ENCODE measurements at places on chromosomes 12 and 14.
A peak's percentile ranks its signal among the peaks of the same experiment; 100 is the strongest.

DNA sequence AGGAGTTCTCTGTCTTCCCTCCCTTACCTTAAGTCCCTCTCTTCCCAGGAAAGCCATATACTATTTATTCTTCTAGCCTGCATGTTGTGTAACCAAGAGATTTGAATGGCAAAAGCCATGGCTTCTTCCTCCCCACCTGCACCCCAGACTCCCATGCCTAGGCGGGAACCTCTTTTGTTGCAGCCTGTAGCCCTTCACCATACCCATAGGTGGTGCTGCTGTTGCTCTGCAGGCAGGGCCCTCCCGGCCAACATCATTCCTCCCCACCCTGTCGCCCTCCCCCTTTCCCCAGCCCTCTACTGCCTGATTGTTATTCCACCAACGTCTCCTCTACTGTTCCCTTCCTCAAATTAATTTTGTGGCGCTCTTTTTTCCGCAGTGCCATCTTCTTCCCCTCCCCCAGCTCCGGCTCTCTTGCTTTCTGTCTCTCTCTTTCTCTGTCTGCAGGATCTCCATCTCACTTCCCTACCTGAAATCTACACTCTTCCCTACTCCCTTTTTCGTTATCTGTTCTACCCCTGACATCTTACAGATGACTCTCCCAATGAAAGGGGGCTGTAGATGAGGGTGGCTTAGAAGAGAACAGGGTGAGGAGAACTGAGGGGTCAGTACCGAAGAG lies 13.8 kb downstream of the NGDN start:
- DNase-seq: no peak

GRCh38 chr12:52248541-52249461 lies 15.8 kb downstream of the KRT7 start:
- DNase-seq: no peak

DNA sequence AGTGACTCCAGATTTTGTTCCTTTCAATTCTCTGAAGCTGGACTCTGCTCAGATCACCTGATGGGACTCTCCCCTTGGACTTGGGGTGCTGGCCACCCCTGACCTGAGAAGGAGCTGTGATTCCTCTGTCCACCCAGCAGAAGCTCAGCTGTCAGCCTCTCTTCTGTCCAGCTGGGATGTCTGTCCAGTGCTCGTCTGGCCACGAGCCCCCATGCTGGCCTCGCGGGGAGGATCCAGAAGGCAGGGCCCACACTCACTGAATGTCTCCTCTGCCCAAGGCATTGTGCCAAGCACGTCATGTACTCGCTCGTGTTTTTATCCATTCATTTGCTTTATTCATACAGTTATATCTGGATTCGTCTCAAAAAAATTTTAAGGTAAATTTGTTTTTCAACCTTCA lies 14.2 kb upstream of the SLC24A4 start:
- no peak for DNase-seq

GRCh38 chr14:29548948-29549370 lies 378.7 kb downstream of the PRKD1 start:
- DNase-seq: no peak

DNA sequence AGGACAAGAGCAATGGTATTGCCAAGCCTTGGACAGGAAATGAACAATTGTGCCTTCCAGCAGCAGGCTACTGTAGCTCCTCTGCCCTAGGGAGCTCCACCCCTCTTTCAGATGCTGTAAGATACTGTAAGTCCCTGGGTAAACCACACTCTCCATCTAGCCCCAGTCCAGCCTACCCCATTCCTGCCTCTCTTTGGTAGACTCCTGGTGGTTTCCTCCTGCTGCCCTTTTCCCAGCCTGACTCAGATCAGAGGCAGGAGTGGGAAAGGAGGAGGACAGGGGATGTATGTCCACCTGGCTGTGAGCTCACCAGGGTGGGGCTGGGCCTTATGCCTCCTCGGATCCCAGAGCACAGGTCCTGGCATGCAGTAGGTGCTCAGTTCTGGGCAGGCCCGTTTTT lies 174.6 kb downstream of the ESRRB start:
- no peak for DNase-seq

GRCh38 chr12:59084511-59085375 lies 164.4 kb upstream of the LRIG3 start:
- DNase-seq: no peak

DNA sequence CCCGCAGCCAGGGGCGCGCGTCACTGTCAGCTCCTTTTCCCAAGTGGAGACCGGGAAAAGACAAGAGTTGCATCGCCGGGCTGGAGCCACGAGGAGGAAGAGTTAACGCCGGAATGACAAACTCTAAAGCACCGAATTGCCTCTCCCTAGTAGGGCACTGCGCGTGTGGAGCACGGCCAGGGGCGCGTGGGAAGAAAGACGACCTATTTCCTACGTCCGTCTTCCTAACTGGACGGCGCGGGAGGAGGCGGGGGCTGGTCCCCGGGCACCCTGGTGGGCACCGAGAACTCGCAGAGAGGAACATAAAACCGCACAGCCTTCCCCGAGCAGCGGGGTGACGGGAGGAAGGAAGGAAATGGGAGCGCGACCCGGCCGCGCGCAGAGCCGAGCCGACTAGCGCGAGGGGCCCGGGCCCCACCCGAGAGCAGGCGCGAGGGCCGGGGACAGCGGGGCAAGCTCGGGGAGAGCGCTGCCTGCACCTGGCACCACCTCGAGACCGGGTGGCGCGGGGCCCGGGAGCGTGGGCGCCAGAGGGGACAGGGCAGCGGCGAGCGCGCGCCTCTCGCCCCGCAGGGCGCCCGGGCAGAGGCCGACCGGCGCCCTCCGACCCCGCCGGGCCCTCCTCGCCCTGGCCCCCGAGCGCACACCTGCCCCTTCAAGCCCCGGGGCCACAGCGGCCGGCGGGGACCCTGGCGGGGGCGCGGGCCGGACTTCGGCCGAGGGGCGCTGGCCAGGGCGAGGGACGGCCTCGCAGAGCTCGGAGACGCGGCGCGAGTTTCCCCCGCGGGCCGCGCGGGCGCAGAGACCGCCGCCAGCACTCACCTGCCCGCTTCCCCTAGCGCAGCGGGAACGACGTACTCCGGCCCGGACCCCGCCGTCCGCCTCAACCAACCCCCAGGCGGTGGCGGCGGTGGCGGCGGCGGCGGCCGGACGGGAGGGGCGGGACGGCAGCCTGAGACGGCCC lies at the start of gene SETD3:
Gene SETD3 (minus strand): TSS at position 954 of the 964 bp plus-strand sequence. CDS start 15,054 bp downstream, outside the sequence.
- DNase-seq: peak; percentile 23

DNA sequence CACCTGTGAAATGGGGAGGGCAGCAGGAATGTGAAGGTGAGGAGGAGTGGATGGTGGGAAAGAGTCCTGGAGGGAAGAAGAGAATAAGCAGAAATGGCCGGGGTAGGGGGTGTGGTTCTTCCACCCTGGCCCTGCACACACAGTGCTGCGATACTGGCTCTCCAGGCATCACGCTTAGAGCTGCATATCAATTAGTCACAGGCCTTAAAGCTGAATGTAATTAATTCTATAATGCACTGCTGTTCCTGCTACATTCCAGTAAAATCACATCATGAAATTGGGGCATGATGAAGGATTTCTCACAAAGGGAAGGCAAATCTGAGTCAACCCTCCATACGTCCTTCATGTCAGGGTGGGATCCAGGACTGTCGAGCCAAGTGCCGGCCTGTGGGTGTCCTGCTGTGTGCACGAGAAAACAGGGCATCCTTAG lies 566.1 kb downstream of the BCL11B start:
- DNase-seq: no peak

- no peak for DNase-seq
Observed at GRCh38 chr14:82067221-82067875, 533.7 kb upstream of the SEL1L start.

GRCh38 chr14:95360828-95361227 lies 41.1 kb upstream of the CLMN start:
- DNase-seq: no peak

GRCh38 chr14:105529569-105530284 lies 3.3 kb downstream of the TMEM121 start:
- no peak for DNase-seq

- no peak for DNase-seq
Observed at GRCh38 chr14:39113685-39114072, 444 bp upstream of the GEMIN2 start.

GRCh38 chr14:36556811-36557433 lies 25.5 kb downstream of the NKX2-8 start:
- DNase-seq: no peak

DNA sequence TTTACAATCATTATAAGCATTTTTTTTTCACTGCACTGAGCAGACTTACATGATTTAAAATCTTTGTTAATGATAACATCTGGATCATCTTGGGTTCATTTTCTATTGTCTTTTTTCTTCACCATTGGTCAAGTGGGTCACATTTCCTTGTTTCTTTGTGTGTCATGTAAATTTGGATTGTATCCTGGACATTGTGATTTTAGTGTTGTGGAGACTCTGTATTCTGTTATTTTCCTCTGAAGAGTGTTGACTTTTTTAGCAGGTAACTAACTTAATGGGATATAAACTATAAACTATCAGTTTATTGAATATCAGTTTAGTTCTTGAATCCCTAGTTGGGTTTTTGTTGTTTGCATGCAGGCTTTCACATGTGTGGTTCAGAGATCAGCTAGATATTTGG lies 4.0 kb upstream of the UNC79 start:
- no peak for DNase-seq

GRCh38 chr12:69066492-69067373 lies 133.8 kb upstream of the CPM start:
- DNase-seq: no peak

DNA sequence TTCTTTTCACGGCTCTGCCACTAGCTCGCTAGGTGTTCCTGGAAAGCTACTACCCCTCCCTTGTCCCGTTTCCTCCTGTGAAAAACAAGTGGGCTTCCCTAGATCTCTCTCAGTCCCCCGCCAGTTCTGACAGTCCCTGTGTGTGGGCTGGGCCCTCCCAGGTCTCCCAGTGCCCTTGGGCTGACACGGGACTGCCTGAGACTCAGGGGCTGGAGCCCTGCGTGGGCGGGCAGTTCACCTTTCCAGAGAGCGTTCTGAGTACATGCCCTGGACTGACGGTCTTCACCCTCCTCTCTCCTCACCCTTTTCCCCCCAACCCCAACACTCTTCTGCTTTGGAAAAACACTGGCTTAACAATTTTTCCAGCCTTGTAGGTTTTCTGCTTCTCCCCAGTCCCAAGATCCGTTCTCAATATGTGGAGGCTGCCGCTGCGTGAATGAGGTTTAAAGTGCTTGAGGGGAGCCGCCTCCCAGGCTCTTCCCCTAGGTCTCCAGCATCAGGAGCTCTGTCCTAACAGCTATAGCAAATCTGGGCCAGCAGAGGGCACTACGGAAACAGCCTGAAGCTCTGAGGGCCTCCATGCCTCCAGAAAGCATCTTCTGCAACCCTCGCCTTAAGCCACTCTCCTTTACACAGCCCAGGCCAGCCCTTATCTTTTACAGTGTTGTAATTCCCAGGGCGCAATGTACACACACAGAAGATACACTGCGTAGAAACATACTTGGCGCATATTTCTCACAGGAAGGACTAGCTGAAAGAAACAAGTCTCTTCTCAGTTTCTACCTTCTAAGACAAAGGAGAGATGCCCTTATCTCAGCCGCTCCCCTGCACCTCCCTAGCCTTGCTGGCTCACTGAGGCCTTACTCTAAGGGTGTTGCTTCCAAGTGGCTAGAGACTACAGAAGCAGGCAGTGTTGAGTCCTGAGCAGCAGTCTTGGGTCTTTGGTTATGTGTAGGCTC lies 10.4 kb upstream of the DCD start:
- DNase-seq: peak; percentile 16

GRCh38 chr12:69905801-69906200 lies 80.8 kb downstream of the MYRFL start:
- DNase-seq: no peak

- DNase-seq: no peak
Observed at GRCh38 chr14:89143595-89143994, 273.4 kb downstream of the FOXN3 start.

GRCh38 chr14:81423504-81423903 lies 23.4 kb upstream of the STON2 start:
- no peak for DNase-seq

GRCh38 chr12:109130297-109131153 lies 14.1 kb downstream of the ACACB start:
- DNase-seq: no peak

- no peak for DNase-seq
Observed at GRCh38 chr12:125824276-125824675, 759.0 kb downstream of the AACS start.

- DNase-seq: peak; percentile 68
Observed at GRCh38 chr14:69643430-69644200, 32.2 kb downstream of the SUSD6 start.

DNA sequence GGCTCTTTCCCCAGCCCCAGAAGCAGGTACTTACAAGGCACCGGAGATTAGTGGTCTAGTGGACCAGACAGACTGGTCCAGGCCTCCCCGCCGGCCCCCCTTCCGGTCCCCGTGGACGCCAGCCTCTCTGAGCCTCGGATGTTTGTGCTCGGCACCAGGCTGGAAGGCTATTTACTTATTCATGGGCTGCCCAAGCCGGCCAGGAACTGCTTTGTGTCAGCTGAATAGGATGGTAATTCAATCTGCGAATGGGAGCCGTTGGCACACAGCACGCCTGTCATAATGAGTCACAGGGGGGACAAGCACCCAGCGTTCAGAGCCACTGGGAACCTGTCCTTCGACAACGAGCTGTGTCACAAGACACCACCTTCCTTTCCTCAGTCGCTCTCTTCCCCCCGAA lies 82.3 kb downstream of the RIMBP2 start:
- no peak for DNase-seq

- no peak for DNase-seq
Observed at GRCh38 chr14:71465316-71465715, 466.9 kb upstream of the RGS6 start.

DNA sequence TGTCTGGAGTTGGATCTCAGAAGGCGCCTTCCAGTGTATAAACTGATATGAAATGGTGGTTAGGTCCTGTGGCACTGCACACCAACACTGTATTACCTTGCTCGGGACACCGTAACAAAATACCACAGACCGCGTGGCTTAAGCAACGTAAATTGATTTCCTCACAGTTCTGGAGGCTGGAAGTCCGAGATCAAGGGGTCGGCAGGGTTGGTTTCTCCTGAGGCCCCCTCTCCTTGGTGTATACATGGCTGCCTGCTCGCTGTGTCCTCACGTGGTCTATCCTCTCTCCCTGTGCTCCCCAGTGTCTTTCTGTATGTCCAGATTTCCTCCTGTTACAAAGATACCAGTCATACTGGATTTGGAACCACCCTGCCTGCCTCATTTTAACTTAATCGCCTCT lies 128.4 kb downstream of the FBXL14 start:
- DNase-seq: no peak

DNA sequence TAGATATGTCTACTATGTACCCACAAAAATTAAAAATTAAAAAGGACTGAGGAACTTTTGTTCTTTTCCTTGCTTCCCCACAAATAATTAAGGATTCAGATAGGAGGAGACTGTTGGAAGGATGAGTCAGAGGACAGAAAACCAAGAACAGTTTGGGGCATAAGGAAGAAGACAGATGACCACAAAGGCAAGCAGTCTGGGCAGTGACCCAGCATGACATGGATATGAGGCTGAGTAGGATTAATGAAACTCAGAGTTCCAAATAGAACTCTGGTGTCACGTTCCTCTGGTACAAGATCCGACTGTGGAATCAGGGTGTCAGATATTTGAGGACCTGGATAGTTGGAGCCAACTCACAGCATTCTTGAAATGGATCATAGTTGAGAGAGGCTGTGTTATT lies 89.3 kb upstream of the SLC38A4 start:
- DNase-seq: no peak

GRCh38 chr12:88723219-88723618 lies 142.9 kb upstream of the KITLG start:
- DNase-seq: no peak

Data from stimulated activated CD8-positive, alpha-beta memory T cell treated with anti-CD3 and anti-CD28 coated beads, Interleukin-7, amount 100 ng/mL, for 48 hours (primary cell).